ENCODE measurements at places on chromosomes 5 and 9.

- DNase-seq, result no peak
These were observed 177.9 kb upstream of the KCNN2 start for GRCh38 chr5:114184006-114184405.

- no peak for DNase-seq
These were observed 68.8 kb downstream of the ELL2 start for GRCh38 chr5:95892784-95893354.

DNA sequence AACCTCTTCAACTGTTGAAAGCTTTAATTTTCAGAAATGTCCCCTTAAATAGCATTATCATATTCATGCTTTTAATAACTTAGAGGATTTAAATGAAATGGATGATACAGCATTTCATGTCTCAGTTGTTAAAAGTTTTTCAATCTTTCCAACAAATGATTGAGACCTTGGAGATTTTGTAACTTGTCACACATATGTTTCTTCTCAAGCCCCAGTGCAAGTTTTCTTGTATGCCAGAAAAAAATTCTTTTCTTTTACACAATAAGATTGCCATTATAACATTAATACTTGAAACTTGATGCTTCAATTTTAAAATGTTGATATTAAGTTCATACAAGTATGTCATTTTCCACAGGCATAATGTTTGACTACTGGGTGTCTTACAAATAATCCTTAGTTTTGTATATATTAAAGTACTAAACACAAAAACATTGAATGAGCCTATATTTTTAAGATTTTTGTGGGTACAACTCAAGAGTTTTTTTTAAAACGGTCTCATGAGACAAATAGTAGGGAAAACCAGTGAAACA is 124.5 kb downstream of the AGTPBP1 start:
- no peak for DNase-seq

- DNase-seq, result no peak
These were observed 1.8 kb downstream of the PTGER4 start for GRCh38 chr5:40681363-40682153.

- no peak for DNase-seq
These were observed 474.4 kb downstream of the RASEF start for GRCh38 chr9:82588301-82589180.

DNA sequence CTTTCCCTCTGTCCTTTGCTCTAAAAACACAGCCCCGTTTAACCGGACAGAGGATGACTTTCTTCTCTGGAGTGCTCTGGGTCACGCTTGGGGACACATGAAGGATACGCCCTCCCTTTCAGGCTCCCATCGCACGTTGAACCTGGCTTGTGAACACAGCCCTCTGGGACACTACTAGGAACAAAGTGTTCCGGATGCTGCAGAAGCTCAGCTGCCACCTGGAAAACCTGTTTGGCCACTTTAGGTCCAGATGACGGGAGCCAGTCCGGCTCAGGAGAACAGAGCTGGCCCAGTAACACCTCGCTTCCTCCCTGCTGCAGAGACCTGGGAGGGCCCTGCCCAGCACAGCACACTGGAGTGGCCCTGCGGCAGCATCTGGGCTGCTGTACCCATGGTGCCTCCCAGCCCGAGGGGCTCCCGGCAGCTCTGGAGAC is 60.1 kb downstream of the GADD45G start:
- peak; percentile 87 for DNase-seq

DNA sequence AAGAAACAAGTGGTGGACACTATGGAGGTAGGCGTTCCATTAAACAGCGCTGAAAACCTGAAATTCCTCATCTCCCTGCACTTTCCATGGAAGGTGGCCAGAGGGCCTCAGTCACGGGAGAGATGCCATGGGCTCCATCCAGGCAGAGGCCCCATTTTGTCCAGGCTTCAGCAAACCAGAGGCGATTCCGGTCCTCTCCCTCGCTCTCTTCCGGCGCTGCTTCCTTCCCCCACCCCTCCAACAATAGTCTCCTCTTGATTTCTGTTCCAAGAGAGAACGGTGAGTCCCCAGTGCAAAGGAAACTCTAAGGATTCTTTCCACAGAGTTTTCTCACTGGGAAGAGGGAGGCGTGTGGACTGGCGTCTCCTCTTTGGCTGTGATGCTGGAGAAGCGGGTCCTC is 7.5 kb downstream of the ZNF366 start:
- DNase-seq, result no peak

- no peak for DNase-seq
These were observed 1.2 kb downstream of the TTLL11 start for GRCh38 chr9:122091682-122092592.

- no peak for DNase-seq
These were observed 6.0 kb upstream of the IRX4 start for GRCh38 chr5:1888541-1889251.

GRCh38 chr9:87122947-87123685 is 175.8 kb upstream of the GAS1 start:
- no peak for DNase-seq

DNA sequence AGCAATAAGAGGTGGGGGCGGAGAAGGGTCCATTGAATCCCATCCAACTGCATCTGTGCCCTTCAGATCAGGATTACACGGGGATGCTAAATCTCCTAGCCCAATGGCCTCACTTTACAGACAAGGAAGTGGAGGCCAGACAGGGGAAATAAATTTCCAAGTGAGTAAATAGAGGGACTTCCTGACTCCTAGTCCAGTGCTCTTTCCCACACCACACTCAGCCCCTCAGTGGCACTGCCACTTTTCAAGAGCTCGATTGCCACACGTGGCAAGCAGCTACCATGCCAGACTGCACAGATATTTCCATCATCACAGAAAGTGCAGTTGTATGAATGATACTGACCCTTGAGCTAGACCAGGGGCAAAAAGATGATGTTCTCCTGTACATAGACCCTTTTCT is 8.2 kb upstream of the TNIP1 start:
- no peak for DNase-seq

DNA sequence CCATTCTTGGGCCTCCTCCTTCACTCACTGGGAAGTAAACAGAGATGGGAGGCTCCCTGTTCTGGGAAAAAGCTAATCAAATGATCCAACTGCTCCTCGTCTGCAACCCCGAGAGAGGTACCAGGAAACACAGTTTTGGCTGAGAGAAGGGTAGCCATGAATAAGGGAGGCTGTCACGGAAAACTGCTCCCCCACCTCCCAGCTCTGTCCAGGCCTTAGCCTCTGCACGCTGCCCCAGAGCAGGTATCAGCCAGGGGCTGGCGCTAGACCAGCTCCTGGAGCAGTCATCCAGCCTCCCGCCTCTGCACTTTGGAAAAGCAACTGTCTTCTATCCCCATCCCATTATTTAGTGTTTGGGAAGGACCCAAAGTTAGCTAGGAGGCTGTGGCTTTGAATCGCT is 266.1 kb downstream of the NDUFS4 start:
- DNase-seq, result no peak

GRCh38 chr5:137283801-137284200 is 215.3 kb downstream of the SPOCK1 start:
- DNase-seq, result no peak

DNA sequence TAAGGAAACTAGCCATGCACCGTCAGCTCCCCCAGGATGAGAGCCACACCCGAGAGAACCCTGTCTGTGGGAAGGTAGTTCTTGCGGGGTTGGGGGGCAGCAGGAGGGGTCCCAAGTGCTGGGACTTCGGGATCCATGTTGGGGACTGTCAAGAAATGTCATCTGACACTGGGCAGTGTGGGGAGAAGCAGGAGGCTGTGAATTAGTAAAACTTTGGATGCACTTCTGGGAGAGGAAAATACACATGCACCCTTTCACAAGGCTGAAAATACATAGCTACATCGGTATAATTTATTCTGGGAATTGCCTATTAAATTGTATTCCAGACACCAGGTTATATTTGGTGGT is 109.6 kb upstream of the RPS23 start:
- no peak for DNase-seq
